Hair follicular keratinocyte (primary cell): ENCODE measurements at places on chromosomes 6 and 20. TPM values are rescaled to one million over a fixed set of nuclear protein-coding genes. Genes with fewer than 3 reads are reported as not detected.

MUCL3 gene
- total RNA-seq, result not detected in 2 replicates

SPATA25 gene
- total RNA-seq, result not detected in 2 replicates

EPHA7 gene
- not detected in 2 replicates for total RNA-seq

CTCFL gene
- total RNA-seq, result not detected in 2 replicates

MYCT1 gene
- total RNA-seq, result not detected in 2 replicates

GGTLC1 gene
- not detected in 2 replicates for total RNA-seq

GMPR gene
- total RNA-seq, result 0.04 TPM in 1 of 2 replicates, not detected in the other

TSPO2 gene
- not detected in 2 replicates for total RNA-seq

CUTA gene
- 201 and 221 TPM in 2 replicates for total RNA-seq

TNF gene
- 3.3 and 4.5 TPM in 2 replicates for total RNA-seq

VSX1 gene
- not detected in 2 replicates for total RNA-seq

WFDC12 gene
- total RNA-seq, result 0.70 TPM in 1 of 2 replicates, not detected in the other

FOXF2 gene
- 0.49 TPM in 1 of 2 replicates, not detected in the other for total RNA-seq

TRMT6 gene
- total RNA-seq, result 13.4 and 22.5 TPM in 2 replicates

CDSN gene
- total RNA-seq, result 1.7 and 1.8 TPM in 2 replicates

SENP6 gene
- total RNA-seq, result 34.9 and 41.9 TPM in 2 replicates

KHDC1L gene
- not detected in 2 replicates for total RNA-seq

TMEM217 gene
- total RNA-seq, result 0.23 and 1.2 TPM in 2 replicates

CCN6 gene
- total RNA-seq, result 0.31 and 2.7 TPM in 2 replicates
